ENCODE measurements at places on chromosomes 12 and 14.

DNA sequence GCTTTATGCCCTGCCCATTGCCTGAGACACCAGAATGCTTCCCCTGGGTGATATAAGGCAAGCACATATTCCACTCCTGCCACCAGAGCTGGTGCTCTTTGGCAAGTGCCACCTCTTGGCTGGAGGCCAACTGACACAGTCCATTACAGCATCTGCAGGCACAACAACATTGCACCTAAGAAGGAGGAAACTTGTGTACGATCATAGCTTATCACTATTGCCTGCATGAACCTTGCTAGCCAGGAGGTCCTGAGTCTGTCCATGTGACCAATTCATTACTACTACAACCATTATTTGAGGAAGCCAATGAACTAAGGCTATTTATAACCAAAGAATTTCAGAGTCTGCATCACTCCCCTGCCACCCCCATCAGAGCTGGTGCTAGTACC, 119.8 kb upstream of the SCAF11 start:
- no peak for DNase-seq

GRCh38 chr14:69133206-69134125, 19.5 kb downstream of the DCAF5 start:
- DNase-seq, result no peak

GRCh38 chr12:56626701-56627100, 3.4 kb downstream of the BAZ2A start:
- DNase-seq, result no peak

DNA sequence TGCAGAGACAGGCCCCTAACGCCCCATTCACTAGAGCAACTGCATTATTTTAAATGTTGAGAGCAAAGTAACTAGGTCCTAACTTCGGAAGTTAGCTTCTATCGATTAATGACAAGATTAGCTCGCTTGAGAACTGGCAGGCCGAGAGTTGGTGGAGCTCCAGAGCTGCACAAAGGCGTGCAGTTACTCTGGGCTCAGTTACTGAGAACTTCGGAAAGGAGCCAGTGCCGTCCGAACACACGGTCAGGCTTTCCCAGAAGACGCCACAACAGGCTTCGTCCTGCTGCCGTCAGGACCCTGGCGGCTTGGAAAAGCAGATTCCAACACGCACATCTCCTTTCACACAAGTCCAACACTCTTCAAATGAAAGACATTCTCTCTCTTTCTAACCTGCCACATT, 45.4 kb upstream of the TESC start:
- no peak for DNase-seq

GRCh38 chr12:28987538-28988324, 161.3 kb upstream of the FAR2 start:
- no peak for DNase-seq

DNA sequence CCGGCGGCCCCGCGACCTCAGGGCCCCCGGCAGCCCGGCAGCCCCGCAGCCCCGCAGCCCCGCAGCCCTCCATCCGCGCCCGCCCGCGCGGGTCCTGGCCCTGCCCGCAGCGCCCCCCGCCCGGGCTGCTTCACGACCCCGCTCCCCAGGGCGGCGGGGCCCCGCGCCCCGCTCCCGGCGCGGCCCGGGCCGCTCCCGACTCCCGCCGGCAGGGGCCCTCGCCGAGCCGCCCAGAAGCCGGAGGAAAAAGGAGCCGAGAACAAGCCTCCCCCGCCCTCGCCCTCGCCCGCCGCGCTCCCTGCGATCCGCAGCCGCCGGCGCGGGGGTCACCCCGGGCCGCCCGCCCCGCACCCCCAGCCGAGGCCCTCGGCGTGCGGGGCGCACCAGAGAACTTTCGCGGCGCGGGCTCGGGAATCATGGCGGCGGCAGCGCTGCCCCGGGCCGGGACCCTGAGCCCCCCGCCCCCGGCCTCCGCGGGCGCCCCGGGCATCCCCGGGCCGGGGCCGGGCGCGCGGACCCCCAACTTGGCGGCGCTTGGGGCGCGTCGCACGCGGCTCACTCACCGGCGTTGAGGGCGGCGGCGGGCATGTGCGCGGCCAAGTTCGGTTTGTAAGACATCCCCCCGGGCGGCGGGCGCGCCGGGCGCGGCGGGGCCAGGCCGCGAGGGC, 521 bp downstream of the CDK2AP1 start:
- peak; percentile 16 for DNase-seq
